ENCODE measurements at places on chromosomes 3 and 15.

- no peak for DNase-seq
Observed at GRCh38 chr3:38597502-38598060, 51.9 kb downstream of the SCN5A start.

DNA sequence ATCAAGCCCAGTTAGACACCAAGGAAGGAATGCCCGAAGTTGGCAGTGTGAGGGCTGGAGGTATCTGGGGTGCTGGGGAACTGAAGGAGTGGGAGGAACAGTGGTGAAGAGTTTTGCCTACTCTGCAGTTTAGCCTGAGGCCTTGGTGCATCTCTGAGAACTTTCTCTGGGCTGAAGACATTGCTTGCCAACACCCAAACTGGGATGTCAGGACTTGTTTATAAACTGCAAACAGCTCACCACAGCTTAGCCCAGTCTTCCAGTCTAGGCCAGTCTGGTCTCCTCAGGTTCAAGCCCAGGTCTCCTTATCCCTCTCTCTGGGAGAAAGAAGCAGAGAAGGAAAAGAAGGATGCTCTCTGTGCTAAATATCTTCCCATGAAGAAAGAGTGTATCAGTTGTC, 68.0 kb upstream of the BOC start:
- DNase-seq: no peak

DNA sequence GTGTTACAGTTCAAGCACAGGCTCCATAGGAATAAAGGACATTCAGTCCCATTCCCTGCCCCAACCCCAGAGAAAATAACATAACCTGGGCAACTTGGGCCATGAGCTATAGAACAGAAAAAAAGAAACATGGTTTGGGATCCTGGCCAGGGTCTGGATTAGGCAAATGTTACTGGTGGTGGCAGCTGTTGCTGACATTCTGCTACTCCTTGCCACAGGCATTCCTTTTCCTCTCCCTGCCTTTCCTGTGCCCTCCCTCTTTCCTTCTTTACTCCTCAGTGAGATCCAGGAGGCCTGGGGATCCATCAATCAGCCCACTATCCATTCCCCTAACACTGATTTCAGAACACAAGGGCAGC, 129.1 kb downstream of the NTRK3 start:
- no peak for DNase-seq

DNA sequence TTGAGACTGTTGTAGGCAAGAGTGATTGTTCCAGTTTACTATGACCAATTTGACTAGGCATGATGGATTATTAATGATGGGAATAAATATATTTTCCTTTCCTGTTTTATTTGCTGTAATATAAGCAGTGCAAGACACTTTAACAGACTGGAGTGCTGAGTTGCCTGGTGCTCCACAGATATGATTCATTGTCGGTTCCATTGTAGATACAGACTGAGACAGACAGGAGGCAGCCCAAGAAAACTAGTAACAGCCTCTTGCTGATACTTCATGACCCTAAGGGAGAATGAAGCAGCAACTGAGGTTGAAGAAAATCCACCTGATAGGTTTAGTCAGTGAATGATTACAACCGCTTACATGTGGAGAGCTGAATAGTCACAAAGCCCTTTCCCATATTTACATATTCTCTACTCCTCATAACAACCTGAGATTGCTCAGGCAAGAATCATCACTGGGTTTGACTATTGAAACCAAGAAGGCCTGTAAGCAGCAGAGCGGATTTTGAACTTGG, 235.1 kb upstream of the TPRG1 start:
- DNase-seq: no peak

DNA sequence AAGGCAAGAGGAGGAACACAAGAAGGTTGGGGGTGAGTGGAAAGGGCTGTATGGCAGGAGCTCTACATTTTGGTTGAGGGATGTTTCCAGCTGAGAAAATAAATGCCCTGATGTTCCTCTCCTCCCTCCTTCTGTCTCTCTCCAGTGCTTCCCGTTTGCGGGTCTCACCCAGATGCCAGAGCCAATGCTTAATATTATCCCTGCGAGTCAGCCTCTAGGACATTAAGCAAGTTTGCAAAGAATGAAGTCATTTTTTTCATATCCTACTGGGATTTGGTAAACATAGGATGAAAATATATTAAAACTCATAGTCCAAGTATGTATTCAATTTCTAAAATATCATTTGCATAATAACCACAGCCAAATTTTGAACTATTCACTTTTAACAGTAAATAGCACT, 295.9 kb downstream of the CADM2 start:
- no peak for DNase-seq

- DNase-seq: peak; percentile 95
Observed at GRCh38 chr3:122383771-122384697, at the start of gene FAM162A. Gene FAM162A, plus strand, starts transcription at chr3:122384182. Its CDS starts 84 bp downstream, at chr3:122384266.

- DNase-seq: no peak
Observed at GRCh38 chr3:194265505-194265892, 85.6 kb downstream of the CPN2 start.

DNA sequence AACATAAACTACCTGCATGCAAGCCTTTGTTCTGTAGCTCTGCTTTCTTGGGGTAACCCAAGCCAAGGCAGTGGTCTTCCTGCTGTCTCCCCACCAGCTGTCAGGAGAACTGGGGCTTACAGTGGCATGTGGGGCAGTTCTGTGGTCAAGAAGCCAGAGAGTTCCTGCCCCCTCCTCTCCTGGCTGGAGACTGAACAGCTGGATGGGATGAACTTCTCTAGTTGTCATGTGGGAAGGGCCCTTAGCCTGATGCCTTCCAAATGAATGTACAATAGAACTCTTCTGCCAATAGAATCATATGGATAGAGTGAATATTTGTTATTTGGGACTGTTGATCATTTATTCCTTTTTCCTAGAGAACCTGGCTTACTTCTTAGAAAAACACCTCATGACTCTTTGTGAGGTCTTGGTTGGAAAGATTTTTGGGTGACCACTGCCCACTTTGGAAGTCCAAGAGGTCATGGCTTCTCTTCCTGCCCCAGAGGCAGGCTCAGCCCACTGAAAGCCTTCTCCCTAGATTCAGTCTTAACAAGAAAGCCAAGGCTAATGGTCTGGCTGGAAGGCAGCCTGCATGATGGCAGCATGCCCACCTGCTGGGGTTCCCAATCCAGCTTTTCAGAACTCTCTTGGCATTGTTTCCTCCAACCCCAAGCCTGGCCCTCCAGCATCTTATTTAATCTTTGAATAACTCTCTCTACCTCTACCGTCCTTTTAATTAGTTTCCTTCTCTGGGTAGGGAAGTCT, 462.9 kb upstream of the PROK2 start:
- no peak for DNase-seq

DNA sequence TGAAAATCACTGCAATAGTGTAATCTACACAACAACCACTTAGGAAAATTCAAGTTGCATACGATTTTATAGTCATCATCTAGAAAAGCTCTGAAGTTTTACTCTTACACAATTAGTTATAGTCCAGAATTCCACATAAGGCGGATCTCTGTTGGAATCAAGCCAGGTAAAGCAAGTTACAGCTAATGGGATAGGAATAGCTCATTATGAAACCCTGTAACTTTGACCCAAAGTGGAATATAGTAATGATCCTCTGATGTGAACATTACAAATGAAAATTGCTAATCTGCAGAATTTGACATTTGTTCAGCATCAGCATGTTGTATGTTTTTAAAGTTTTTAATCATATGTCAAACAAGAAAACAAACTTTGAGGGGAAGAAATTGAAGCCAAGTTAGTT, 4.4 kb downstream of the CERS3 start:
- DNase-seq: no peak

DNA sequence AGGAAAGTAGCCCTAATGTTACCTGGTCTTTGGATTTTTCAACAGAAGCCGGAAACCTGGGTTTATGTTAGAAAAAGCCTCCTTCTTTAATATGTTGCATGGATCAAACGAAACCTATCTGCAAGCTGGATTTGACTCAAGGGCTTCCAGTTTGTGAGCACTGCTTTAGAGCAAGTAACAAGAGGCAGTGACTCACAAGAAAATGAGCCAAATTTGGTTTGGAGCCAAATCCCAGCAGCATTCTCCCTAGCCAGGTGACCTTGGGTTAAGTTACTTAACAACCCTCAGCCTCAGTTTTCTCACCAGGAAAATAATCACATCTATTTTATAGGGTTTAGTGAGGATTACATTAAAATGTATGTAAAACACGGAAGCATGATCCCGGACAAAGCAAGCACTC, 215.2 kb upstream of the PRICKLE2 start:
- DNase-seq: no peak

DNA sequence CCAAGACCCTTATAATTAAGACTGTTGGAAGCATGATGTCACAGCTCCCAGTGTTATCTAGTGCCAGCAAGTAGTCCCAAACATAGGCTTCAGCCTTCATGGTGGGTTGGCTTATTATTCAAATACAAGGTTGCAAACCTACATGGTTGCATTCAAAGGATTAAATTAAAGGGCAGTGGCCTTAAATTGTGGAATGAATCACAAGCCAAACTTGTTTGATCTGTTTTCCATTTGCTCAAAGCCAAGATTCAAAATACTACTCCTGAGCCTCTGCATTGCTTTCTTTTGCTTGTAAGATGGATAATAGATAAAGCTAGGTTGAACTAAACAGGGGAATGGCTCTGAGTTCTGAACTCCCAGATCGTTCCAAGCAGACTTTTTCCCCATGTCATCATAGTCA, 52.4 kb upstream of the GNB4 start:
- no peak for DNase-seq

- no peak for DNase-seq
Observed at GRCh38 chr3:14716591-14716990, 41.6 kb downstream of the C3orf20 start.

GRCh38 chr15:61173899-61174689, 55.0 kb downstream of the RORA start:
- no peak for DNase-seq

- DNase-seq: no peak
Observed at GRCh38 chr15:70669006-70669602, 94.3 kb downstream of the UACA start.

GRCh38 chr15:74173380-74174218, at the start of gene ISLR:
Gene ISLR, plus strand, starts transcription at chr15:74173710. Its CDS starts 1,149 bp downstream, at chr15:74174859.
- DNase-seq: no peak

- DNase-seq: no peak
Observed at GRCh38 chr3:183375337-183375736, 53.1 kb downstream of the MCF2L2 start.

DNA sequence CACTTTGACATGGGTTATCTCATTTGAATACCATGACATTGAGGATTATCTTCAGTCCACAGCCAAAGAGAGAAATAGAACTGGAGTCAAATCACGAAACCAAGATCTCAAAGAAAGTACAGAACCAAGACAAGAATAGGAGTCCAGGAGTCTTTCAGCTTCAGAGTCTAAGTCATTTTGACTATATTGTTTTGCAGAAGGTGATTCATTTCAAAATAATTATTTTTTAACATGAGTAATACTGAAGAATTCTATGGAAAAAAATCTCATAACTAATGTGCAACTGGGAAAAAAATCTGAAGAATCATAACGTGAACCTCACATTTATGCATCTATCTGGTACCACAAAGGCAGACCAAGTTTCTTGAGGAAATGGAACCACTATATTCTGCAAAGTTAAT, 60.3 kb downstream of the UBE3A start:
- DNase-seq: no peak

- no peak for DNase-seq
Observed at GRCh38 chr3:150285601-150286000, 122.5 kb upstream of the TSC22D2 start.

DNA sequence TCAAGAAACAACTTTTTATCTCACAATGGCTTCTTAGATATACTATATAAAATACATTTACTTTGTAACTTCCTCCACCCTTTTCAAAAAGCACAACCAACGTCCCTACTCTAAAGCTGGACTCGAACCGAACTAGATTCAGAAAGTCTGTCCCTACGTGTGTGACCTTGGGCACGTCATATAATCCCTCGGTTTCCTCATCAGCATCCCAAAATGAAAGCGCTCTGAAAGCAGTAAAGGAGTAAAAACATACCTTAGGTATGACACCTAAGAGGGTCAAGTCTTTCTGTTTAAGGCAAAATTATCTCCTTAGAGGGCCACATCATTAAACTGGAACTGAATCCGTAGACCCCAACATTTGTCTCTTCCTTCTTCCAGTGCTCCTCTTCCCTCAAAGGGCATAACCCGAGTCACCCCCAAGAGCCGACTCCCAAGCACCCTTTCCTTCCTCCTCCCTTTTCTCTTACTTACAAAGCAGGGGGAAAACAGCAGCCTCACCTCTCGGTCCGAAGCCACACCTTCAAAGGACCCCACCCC, 663 bp downstream of the PDCD10 start:
- no peak for DNase-seq

GRCh38 chr3:102059145-102059943, 210.0 kb downstream of the NFKBIZ start:
- DNase-seq: peak; percentile 61

DNA sequence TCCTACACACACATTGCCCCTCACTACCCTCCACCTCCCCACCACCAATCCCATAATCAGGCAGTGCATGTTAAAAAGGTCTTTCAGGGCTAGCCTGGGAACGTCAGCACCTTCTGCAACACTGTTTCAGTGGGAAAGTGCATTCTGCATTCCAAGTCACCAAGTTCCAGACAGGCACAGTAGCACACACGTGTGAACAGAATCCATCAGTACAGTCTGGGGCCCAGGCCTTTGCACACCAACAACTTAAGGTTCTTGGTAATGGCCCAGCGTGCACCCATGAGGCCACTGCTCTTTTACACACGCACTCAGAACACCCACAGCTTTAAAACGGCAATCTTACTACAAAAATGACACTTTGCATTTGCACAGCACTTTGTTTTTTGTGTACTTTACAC, 1.2 kb downstream of the ANXA2 start:
- no peak for DNase-seq

- no peak for DNase-seq
Observed at GRCh38 chr3:37453393-37454389, 279.3 kb upstream of the LRRFIP2 start.
